Mammary microvascular endothelial cell (primary cell): ENCODE measurements at places on chromosomes 1 and 21. TPM values are rescaled to one million over a fixed set of nuclear protein-coding genes. Genes with fewer than 3 reads are reported as not detected.

Gene RHD
- not detected in 2 replicates for total RNA-seq

Gene HSD11B1
- total RNA-seq, result 0.10 and 0.13 TPM in 2 replicates

Gene CD1B
- not detected in 2 replicates for total RNA-seq

Gene TDRD10
- total RNA-seq, result 2.6 and 2.9 TPM in 2 replicates

Gene TMEM269
- not detected in 2 replicates for total RNA-seq

Gene PPIAL4G
- not detected in 2 replicates for total RNA-seq

Gene CALML6
- total RNA-seq, result not detected in 2 replicates

Gene CLIC6
- not detected in 2 replicates for total RNA-seq

Gene SIPA1L2
- total RNA-seq, result 8.8 and 9.3 TPM in 2 replicates

Gene KRTAP12-4
- not detected in 2 replicates for total RNA-seq

Gene SLAMF7
- total RNA-seq, result not detected in 2 replicates

Gene FCRLA
- total RNA-seq, result 0.27 and 0.74 TPM in 2 replicates

Gene TEDDM1
- total RNA-seq, result not detected in 2 replicates

Gene S100A16
- 728 and 751 TPM in 2 replicates for total RNA-seq

Gene LHX8
- total RNA-seq, result not detected in 2 replicates

Gene HSD3B2
- total RNA-seq, result not detected in 2 replicates

Gene PLA2G5
- total RNA-seq, result 4.0 and 5.5 TPM in 2 replicates

Gene CD2
- total RNA-seq, result not detected in 2 replicates

Gene CLCN6
- total RNA-seq, result 8.0 and 9.5 TPM in 2 replicates

Gene IGFN1
- not detected in 2 replicates for total RNA-seq

Gene PRAMEF20
- not detected in 2 replicates for total RNA-seq

Gene LZIC
- total RNA-seq, result 24.2 and 26.0 TPM in 2 replicates

Gene TMEM61
- total RNA-seq, result 0.10 TPM in 1 of 2 replicates, not detected in the other

Gene FCGR3A
- not detected in 2 replicates for total RNA-seq

Gene SLAMF6
- total RNA-seq, result not detected in 2 replicates

Gene C1orf94
- total RNA-seq, result not detected in 2 replicates

Gene CACNA1E
- total RNA-seq, result not detected in 2 replicates

Gene FAM72C
- 1.9 and 2.9 TPM in 2 replicates for total RNA-seq

Gene CSF3R
- total RNA-seq, result not detected in 2 replicates

Gene CR1
- under 0.01 TPM in 1 of 2 replicates, not detected in the other for total RNA-seq

Gene TPM3
- total RNA-seq, result 1,041 and 1,134 TPM in 2 replicates

Gene LIN9
- 6.8 and 7.2 TPM in 2 replicates for total RNA-seq
